AG04449 (cell line): ENCODE measurements at places on chromosomes 2 and 18.

DNA sequence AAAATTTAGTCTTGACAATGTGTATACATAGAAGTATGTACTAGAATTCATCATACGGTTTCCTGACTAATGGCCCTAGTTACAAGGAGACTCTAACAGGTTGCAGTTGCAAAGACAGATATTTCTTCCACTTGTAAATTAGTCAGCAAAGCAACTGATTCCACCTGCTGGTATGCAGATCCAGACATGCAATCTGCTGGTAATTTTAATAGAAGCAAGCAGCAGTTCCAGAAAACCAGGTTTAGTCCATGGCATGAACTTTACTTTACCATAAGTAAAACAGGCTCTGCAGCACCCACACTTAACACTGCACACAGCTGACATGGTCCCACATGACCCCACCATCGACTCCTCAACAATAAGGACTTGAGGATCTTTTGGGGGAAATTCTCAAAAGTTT, 110.9 kb upstream of the SP3 start:
- DNase-seq = no peak

DNA sequence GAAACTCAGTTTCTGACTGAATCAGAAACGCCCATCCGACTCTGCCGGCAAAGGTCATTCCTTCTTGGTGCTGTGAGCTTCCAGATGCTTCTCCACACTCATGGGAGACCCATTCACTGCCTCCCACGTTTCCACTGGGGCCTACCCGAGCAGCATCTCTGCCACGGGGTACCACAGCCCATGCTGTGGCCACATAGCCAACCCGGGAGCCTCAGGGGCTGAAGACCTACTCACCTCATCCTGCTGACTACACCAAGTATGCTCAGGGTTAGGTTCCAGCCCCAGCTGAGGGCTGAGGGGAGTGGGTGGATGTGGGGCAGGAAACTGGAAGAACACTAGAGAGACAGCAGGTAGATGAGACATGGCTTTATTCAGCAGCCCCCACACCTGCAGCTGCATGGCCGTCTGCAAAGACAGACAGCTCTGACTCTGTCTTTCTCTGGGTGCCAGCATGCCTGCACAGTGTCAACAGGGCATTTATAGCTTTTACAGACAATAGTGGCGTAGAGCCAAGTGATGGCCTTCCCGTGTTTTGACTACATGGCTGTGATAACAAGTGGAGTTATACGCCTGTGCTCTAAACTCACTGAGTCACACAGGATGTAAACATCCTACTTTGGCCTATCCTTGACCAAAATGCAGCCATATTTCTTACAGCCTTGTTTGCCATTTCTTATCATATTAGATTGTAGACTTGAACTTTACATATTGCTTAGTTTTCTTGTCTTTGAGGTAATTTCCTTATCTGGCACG, 16.5 kb upstream of the KLHL23 start:
- DNase-seq = no peak

DNA sequence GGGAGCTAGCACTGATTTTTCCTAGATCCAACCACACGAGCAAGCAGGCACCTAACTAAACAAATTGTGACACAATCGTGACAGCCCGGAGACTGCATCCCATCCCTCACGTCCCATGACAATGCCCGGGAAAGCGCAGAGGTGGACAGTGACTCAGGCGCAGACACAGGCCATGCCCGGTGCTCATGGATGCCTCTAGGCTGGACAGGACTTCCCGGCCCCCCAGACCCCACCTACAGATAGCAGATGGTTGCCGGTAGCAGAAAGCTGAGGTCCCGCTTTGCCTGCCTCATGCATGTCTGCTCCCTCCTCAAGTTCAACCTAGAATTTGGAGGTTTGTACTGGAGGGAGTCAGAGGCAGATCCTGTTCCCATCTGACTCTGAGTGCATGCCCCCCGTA, 81.0 kb downstream of the TPO start:
- DNase-seq = no peak

DNA sequence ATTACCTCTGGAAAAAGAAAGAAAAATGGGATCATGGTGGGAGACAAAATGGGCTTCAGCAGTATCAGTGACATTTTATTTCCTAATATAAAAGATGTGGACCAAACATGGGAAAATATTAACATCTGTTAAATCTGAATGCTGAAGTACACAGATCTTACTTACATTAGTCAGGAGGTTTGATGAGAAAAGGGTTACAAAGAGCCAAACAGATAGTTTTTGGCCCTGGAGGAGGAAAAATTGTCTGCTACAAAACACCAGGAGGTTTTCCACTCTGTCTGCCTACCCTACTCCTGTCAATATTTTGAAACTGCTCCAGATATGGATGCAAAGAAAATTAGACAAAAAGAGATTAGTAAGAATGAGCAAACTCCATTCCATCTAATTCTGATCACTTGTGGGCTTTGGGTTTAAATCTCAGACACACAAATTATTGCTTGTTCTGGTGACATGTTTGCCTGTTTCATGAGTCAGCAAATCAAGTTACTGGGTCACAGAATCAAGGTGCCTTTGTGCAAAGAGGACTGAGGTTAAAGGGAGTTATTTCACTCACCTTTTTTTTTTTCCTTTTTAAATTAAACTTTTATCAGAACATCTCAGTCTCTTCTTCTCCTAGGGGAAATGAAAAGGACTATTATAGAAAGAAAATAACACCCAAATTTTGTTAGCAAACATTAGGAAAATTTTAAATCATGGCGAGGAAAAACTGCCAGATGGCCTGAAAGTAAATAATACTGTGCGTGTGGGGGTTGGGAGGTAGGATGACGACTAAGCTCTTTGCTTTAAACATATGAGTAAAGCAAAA, 87.0 kb upstream of the SPATS2L start:
- no peak for DNase-seq

DNA sequence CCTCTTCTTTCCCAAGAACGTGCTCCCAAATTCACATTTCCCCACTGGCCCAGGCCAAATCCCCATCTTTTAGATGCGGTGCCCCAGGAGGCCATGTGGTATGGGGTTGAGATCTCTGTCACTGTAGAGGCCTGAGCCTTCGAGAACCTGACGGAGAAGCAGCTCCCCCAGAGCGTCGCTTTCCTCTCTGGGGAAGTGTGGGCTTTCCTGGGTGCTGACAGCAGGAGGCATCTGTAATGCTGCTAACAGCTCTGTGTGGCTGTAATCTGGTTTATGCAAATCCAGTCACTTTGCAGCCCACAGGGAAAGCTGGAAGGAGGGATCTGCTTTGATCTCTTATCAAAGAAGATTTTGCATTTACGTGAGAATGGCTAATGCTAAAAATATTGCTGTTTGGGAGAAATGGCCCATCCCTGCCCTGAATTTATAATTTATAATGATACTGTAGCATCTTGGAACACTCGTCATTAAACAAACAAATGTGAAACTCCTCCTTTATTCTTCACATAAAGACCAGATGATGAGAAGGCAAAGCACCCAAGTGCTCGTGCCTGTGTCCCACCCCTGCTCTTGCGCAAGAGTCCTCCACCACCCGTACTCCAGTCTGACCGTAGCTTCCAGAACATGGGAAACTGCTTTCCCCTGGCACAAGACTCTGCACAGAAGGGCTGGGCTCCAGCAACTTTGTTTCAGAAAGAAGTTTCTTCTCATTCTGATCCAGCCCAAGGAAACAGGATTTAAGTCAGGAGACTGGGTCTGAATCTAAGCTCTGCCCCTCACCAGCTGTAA, 109.9 kb upstream of the EPC2 start:
- DNase-seq = no peak

DNA sequence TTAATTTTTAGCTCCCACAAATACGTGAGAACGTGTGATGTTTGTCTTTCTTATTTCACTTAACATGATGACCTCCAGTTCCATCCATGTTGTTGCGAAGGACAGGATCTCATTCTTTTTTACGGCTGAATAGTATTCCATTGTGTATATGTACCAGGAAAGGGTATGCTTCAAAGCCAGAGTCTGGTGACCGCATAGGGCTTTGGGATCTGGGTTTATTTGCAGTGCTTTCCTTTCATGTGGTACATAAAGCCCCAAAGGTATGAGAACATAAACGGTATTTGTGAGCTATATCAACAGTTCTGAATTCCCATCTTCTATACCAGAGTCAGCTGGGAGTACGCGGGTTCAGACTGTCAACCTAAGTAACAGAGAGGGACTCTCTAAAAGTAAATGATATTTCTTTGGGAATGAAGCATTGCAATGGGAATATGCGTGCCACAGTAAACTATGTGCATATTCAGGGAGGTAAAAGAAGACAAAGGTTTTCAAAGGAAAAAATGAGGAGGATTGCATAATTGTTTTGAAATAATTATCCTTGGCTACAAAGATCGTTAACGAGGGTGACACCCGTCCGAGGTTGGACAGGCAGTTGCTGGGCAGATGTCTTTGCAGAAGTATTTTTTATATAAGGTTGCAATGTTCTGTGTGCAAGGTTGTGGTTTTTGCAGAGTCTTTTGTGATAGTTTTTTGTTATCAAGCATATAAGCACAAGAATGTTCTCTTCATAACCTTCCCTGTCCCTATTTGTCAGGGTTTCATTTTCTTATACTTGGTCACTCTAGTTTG, 24.4 kb downstream of the CRYGD start:
- no peak for DNase-seq

DNA sequence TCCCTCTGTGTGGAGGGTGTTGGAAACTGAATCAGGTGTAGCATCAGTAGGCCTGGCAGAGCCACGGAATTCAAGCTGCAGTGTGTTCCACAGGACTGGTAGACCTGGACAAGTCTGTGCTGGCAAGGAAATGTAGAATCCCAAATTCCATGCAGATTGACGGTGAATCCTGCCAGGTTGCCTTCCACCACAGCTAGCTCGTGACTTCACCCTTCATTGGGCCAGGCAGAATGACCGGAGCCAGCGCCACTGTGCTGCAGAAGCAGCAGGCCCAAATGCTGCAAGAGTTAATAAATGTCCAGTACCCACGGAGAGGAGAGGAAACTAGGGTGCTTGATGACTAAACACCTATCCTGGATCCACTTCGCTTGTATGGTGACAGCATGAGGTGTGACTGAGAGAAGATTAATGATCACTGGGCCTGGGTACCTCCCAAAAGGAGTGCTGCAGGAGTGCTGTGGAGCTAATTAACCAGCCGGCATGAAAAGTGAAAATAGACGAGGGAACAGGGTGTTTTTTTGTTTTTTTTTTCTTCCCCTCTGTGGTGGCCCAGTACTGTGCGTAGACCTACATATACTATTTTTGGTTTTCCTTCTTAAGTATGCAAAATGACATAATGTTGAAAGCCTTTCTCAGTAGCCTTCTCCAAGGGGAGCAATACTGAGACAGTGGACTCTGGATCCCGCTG, 122.2 kb downstream of the TANC1 start:
- no peak for DNase-seq

DNA sequence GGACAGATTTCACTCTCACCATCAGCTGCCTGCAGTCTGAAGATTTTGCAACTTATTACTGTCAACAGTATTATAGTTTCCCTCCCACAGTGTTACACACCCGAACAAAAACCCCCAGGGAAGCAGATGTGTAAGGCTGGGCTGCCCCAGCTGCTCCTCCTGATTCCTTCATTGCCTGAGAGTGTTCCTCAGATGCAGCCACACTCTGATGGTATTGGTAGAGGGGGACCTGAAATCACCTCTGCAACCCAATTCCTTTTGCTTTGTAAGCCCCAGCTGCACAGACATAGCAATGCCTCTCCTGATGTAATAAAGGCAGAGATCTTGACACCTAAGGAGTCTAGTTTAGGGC, 1529.8 kb downstream of the RPIA start:
- DNase-seq = no peak

DNA sequence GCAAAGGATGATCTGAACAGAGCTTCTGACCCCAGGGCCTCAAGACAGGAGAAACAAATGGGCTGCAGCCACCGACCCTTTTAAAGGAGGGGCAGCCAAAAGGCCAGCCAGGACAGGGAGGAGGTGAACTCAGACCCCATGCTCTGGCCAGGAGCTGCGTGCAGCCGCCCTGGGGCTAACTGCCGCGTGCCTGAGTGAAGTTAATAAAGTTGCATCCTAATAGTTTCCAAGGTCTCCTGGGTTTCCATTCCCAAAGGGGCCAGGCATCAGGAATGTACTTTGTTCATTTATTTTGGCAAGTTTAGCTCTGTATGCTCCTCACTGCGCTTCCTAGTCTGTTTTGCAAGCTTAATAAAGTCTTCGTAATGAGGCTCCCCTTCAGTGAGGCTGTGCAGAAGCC, 60.7 kb downstream of the EN1 start:
- no peak for DNase-seq

DNA sequence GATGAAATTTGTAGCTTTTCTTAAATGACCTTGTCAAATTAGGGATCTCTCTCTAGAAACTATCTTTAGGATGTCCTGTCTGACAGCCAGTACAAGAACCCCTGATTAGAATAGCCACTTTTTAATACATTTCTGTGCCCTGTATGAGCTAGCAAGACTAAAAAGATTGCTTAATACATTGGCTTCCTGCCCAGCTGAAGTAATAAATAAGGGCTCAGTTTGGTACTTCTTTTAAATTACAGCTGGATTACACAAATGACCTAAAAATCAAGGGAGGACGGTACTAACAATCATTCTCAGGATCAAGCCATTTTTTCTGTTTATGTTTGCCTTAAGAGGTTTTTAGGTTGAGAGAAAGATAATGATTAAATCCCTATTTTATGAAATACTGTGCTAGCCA, 11.6 kb upstream of the OLA1 start:
- DNase-seq = no peak

DNA sequence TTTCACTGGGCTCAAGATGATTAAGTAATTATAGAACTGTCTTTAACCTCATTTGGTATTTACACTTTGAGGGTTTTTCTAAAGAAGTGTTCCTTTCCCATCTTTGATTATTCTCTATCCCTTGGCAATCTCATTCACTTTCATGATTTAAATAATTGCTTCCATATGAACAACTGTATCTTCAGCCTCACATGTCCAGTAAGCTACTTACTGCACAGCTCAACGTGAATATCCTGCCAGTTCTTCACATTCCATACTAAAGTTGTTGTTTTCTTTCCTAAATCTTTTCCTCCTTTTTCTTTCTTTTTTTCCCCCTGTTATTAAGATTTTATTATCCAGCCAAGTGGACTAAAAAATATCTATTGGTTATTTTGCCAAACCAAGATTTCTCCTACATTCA, 37.7 kb downstream of the ZC3H15 start:
- DNase-seq = no peak

GRCh38 chr2:38269421-38269820, 107.7 kb downstream of the ATL2 start:
- no peak for DNase-seq

DNA sequence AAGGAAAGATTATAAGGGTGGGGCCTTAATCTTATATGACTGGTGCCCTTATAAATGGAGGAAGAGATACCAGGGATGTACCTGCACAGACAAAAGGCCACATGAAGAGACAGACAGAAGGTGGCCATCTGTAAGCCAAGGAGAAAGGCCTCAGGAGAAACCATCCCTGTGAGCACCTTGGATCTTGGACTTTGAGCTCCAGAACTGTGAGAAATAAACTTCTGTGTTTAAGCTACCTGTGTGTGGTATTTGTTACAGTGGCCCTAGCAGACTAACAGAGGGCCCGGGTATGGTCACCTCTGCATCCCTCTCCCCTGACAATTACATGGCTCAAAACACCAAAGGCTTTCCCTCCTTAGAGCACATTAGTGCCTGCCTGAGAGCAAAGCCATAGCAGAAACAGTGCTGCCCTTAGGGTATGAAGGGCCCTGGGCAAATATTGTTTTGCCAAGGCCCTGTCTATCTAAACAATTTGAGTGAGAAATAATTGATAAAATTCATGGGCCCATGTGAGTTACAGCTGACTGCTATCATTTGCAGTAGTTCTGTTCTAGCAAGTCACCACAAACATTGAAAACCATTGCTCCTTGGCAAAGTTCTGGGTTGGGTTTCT, 109.3 kb upstream of the MYCN start:
- DNase-seq = no peak

- peak; percentile 93 for DNase-seq
Observed at GRCh38 chr2:177242121-177242987, 22.2 kb downstream of the NFE2L2 start.
